ENCODE measurements at places on chromosomes 4 and X.
A peak's percentile ranks its signal among the peaks of the same experiment; 100 is the strongest.

GRCh38 chr4:76722838-76723237 is 175.1 kb downstream of the SOWAHB start:
- H3K27me3 ChIP-seq: no peaks in the 10 kb centered on the region
- no peak overlapping the region for H3K4me3 ChIP-seq
- no peak for DNase-seq
- no peaks in the 10 kb centered on the region for H3K4me1 ChIP-seq
- no peak overlapping the region for H3K27ac ChIP-seq
- H3K36me3 ChIP-seq: no peaks in the 10 kb centered on the region

GRCh38 chr4:170198747-170199146 is 109.0 kb upstream of the AADAT start:
- DNase-seq: no peak
- H3K27me3 ChIP-seq: no peaks in the 10 kb centered on the region
- no peak overlapping the region for H3K4me3 ChIP-seq
- no peaks in the 10 kb centered on the region for H3K4me1 ChIP-seq
- no peaks in the 10 kb centered on the region for H3K36me3 ChIP-seq

DNA sequence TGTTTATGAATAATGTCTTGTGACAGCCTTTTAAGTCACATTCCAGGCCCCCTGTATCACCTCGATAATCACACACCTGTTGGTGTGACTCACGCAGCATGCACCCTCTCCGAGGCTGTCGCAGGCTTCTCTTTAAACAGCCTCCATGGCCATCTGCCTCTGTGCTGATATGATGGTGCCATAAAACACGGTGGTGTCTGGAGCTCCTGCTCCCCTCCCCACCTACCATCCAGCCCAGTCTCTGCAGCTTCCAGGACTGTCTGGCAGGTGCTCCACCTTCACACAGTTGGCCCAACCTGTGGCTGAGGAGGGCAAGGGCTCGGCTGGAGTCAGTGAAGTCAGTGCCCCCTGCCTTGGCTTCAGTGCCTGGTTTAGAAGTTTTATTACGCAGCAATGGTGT is 173.8 kb upstream of the RPL34 start:
- no peak overlapping the region for H3K27ac ChIP-seq
- no peaks in the 10 kb centered on the region for H3K36me3 ChIP-seq
- DNase-seq: no peak
- no peaks in the 10 kb centered on the region for H3K27me3 ChIP-seq

DNA sequence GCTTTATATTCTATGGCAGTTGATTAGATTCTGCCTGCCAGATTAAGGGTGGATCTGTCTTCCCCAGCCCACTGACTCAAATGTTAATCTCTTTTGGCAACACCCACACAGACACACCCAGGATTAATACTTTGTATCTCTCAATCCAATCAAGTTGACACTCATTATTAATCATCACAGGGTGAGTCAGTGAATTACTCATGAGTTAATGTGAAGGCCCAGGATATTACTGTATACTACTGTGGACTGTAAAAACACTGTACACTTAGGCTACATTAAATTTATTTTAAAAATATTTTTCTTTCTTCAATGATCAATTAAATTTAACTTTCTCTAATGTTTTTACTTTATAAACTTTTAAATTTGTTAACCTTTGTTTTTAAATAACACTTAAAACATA is 87.7 kb downstream of the NAP1L3 start:
- no peak overlapping the region for H3K27ac ChIP-seq
- H3K4me1 ChIP-seq: no peaks in the 10 kb centered on the region
- no peaks in the 10 kb centered on the region for H3K36me3 ChIP-seq
- H3K27me3 ChIP-seq: no peaks in the 10 kb centered on the region
- H3K4me3 ChIP-seq: no peak overlapping the region

GRCh38 chr4:74874753-74875367 is 58.1 kb upstream of the PARM1 start:
- no peak overlapping the region for H3K4me3 ChIP-seq
- no peaks in the 10 kb centered on the region for H3K36me3 ChIP-seq
- peaks cover 8% of the 10 kb centered on the region for H3K4me1 ChIP-seq
- no peak for DNase-seq

GRCh38 chr4:104942990-104943743 is 203.5 kb upstream of the TET2 start:
- no peaks in the 10 kb centered on the region for H3K36me3 ChIP-seq
- no peak for DNase-seq
- no peak overlapping the region for H3K4me3 ChIP-seq
- no peaks in the 10 kb centered on the region for H3K4me1 ChIP-seq
- H3K27ac ChIP-seq: no peak overlapping the region
- H3K27me3 ChIP-seq: no peaks in the 10 kb centered on the region

DNA sequence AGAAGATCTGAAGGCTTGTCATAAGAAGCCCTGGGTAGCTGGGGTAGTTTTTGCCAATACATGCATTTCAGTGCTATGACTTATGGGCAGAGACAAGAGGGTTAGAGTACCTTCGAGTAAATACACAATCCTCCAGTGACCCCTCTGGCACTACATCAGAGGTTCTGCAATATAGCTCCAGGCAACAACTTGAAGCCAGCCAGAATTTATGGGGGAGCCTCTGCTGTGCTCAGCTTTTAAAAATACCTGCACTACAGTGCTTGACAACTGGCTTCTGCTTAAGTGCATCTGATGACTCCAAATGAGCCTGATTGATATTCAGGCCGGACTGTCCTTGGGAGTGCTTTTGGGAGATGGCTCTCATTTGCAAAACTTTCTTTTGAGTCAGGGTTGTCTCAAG is 44.9 kb upstream of the SMAD1 start:
- H3K27me3 ChIP-seq: no peaks in the 10 kb centered on the region
- DNase-seq: no peak
- no peaks in the 10 kb centered on the region for H3K36me3 ChIP-seq
- no peaks in the 10 kb centered on the region for H3K4me1 ChIP-seq
- no peak overlapping the region for H3K27ac ChIP-seq

GRCh38 chr4:80484712-80485111 is 149.2 kb downstream of the CFAP299 start:
- no peaks in the 10 kb centered on the region for H3K4me1 ChIP-seq
- H3K27me3 ChIP-seq: no peaks in the 10 kb centered on the region
- H3K36me3 ChIP-seq: no peaks in the 10 kb centered on the region
- H3K27ac ChIP-seq: no peak overlapping the region

GRCh38 chrX:101079736-101080270 is 1.1 kb downstream of the TMEM35A start:
- no peak overlapping the region for H3K27ac ChIP-seq
- DNase-seq: no peak
- no peak overlapping the region for H3K4me3 ChIP-seq
- H3K4me1 ChIP-seq: no peaks in the 10 kb centered on the region
- H3K27me3 ChIP-seq: peaks cover 9% of the 10 kb centered on the region

DNA sequence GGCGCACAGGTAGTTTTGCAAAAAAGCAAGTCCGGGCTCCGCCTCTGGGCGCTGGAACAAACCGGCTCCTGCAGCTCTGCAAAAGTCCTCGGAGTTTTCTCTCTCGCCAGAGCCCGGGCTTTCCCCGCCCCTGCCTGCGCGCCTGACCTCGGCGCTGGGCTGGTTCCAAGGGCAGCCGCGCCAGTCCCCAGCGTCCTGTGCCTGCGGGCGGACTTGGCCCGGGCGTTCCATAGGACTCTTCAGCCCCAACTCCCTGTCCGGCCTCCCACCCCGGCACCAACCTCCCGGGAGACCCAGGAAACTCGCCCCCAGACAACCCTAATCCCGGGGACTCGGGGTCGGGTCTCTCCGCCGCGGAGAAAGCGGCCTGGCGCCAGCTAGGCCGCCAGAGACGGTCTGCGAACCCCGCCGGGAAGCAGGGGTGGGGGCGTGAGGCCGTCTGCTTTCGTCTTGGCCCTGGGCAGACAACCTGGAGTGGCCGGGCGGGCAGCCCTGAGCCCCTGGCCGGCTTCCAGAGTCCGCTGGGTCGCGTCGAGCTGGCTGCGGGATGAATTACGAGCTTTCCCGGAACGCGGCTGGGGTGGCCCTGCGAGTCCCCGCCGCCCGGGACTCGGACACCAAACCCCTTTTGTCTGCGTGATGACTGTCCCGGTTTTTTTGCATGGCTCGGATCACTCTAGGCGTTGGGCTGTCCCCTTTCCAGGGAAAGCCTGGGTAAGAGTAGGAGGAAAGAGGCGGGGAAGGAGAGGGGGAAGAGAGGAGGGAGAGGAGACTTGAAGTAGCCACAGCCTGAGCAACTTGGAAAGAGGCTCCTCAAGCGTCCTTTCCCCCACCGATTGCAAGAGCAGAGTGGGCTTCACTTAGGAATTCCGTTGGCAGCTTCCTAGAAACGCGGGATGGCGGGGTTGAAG is 916 bp downstream of the MXRA5 start:
- no peaks in the 10 kb centered on the region for H3K36me3 ChIP-seq
- peak overlapping the region; percentile 70 for H3K27ac ChIP-seq
- DNase-seq: peak; percentile 76

DNA sequence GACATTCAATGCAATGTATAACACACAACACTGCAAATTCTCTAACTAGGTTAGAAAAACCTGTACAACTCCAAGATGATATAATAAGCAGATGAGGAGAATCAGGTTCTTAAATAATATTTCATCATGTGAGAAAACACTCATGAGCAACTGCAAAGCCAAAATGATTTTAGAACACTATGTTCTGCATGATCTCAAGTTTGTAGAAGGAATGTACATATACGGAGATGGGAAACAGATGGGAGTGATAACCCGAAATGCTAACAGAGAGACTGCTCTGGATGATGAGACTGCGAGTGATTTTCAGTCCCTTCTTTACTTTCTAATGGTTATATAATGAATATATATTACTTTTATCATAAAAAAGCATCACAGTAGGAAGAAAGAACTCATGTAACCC is 80.9 kb downstream of the PCYT1B start:
- H3K27ac ChIP-seq: no peak overlapping the region
- no peaks in the 10 kb centered on the region for H3K4me1 ChIP-seq
- H3K36me3 ChIP-seq: no peaks in the 10 kb centered on the region
- H3K4me3 ChIP-seq: no peak overlapping the region

DNA sequence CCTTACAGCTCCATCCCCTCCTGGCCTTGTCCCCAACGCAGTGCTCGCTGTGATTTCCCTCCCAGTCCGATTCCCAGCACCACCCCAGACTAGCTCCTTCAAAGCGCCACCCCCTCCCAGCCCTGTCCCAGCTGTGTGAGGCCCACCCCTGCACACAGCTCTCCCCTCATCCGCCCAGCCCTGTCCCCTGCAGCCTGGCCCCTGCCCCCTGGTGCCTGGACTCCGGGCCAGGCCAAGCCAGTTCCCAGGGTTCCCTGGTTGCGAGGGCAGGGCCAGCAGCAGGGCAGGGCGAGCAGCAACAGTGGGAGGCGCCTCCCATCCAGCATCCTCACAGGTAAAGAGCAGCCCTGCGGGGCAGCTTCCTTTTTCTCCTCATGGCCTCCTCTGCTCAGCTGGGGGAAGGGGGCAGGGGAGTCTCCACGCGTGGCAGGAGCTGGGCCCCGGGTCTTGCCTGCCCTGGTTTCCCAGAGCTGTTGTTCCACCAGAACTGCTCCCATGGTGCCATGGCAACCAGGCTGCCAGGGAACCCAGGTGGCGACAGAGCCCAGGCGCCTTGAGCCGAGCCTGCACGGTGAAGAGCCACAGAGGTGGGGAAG is 24.8 kb downstream of the IQSEC2 start:
- H3K36me3 ChIP-seq: no peaks in the 10 kb centered on the region
- peak; percentile 67 for DNase-seq
- H3K27me3 ChIP-seq: no peaks in the 10 kb centered on the region
- no peaks in the 10 kb centered on the region for H3K4me1 ChIP-seq
- H3K27ac ChIP-seq: no peak overlapping the region
- H3K4me3 ChIP-seq: no peak overlapping the region

DNA sequence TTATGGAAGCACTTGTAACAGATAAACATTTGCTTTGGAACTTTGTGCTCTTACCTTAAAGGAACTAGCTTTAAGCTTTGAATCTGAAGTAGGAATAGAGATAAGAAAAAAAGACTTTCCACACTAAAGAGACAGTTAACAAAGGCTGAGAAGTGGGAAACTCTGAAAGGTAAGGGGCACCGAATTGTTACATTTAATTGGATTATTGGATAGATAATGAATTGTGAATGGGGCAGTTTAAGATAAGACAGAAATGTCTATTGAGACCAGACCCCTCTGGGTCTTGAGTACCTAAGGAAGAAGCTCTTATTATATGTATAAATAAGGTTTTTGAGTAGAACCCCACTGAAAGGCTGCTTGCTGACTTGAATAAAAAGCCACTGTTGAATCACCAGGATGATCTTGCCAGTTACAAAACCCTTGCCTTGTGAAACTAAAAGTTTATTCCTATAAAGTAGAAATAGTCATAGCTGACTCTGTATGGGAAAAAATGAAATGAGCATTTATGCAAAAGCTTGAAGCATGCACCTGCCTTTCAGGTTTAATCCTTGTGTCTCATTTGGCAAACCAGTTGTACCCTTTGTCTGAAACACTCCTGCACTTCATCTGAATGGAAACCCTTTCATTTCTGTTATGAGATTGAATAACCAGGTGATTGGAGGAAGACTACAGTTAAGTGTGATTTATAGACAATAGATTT is 423.2 kb downstream of the RPA4 start:
- H3K36me3 ChIP-seq: no peaks in the 10 kb centered on the region
- H3K27ac ChIP-seq: no peak overlapping the region
- no peaks in the 10 kb centered on the region for H3K4me1 ChIP-seq
